ENCODE measurements at places on chromosomes 6 and 20.

GRCh38 chr6:16559071-16559470, 202.2 kb downstream of the ATXN1 start:
- no peak for DNase-seq

DNA sequence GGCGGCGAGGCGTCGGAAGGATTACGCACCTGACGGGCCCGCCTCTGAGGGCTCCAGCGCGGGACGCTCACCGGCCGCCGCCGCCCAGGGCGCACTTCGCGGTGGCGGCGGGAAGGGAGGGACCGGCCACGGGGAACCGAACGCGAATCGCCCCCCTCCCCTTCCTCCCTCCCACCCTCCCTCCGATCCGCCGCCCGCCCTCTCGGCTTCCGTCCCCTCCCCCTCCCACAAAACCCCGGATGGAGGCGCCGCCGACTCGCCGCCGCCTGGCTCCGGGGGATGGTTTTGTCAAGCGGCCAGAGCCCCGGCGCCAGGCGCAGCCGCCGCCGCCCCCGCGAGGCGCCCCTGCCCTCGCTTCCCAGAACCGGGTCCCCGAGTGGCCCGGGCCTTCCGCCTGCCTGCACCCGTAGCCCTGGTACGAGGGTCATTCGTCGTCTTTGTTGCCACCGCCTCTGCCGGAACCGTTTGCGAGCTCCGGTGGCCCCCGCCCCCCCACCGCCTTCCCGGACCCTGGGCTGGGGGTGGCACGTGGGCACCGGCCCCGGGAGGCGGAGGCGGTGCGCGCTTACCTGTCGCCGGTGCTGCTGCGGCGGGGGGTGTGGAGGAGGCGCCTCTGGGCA, 398 bp downstream of the ZBTB2 start:
- peak; percentile 85 for DNase-seq

DNA sequence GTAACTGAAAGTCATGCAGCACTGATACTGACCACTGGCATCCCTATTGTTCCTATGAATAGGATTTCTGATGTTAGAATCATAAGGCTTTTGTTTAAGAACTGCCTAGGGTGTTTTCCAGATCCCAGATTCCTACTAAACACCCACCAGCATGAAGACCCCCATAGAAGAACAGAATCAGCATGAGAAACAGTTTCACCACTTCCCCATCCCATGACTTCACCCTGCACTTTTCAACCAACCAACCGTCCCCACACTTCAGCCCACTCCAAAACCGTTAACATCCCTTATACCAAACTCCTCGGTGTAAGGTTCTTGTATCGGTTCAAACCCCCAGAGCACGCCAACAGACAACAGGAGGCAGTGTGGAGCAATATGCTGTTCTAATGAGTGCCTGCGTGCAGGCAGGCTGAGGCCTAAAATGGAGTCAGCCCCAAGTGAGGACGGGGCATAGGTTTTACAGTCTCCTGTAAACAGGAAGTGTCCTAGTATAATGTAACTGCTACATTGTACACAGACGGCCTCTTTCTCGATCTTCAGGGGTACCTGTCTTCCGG, 11.4 kb upstream of the SSTR4 start:
- DNase-seq = no peak

DNA sequence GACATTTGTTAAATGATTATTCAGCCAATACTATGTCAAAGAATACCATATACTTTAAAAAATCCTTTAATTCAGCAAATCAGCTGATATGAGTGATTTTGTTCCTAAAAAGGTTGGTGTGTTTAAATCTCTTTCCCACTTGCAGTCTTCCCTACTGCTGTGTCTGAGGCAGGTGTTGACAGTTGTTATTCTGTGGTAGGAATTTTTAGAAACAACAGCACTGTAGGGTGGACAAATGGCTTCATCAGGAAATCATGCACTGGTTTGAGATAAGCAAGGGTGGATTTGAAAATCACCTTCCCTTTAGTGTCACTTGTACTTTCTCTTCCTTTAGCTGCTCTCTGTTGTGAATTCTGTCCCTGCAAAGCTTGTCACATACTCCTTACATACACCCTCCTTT, 213.7 kb upstream of the SGK1 start:
- DNase-seq = no peak
